ENCODE measurements at places on chromosomes 1 and 21.

DNA sequence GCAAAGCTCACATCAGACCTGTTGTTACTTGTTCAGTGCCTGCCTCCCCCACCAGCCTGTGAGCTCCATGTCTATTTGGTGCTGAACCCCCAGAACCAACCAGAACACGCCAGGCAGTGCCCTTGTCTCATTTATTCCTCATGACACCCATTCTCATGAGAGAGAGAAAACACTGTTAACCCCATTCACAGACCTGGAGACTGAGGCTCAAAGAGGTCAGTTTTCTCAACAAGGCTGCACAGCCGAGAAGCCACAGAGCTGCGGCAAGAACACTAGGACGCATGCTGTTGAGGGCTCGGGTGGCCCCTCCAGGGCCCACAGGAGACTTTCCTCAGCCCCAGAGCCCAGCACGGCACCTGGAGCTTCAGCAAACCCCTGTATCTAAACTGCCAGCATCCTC is 13.1 kb downstream of the KCNN3 start:
- DNase-seq = no peak

- no peak for DNase-seq
Measured at GRCh38 chr1:1374589-1374928, 448 bp downstream of the AURKAIP1 start.

- DNase-seq = no peak
Measured at GRCh38 chr1:203769505-203770343, 4.7 kb downstream of the LAX1 start.

DNA sequence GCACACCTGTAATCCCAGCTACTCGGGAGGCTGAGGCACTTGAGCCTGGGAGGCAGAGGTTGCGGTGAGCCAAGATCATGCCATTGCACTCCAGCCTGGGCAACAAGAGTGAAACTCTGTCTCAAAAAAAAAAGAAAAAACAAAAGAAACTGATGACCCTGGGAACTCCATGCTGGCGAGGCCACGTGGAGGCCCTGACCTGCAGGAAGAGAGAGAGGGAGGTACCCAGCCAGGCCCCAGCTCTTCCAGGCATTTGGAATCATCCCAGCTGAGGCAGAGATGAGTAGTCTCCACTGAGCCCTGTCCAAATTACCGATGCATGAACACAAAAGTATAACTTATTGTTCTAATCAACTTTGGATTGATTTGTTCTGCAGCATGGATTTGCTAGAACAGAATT is 132.0 kb upstream of the ZBTB40 start:
- no peak for DNase-seq

DNA sequence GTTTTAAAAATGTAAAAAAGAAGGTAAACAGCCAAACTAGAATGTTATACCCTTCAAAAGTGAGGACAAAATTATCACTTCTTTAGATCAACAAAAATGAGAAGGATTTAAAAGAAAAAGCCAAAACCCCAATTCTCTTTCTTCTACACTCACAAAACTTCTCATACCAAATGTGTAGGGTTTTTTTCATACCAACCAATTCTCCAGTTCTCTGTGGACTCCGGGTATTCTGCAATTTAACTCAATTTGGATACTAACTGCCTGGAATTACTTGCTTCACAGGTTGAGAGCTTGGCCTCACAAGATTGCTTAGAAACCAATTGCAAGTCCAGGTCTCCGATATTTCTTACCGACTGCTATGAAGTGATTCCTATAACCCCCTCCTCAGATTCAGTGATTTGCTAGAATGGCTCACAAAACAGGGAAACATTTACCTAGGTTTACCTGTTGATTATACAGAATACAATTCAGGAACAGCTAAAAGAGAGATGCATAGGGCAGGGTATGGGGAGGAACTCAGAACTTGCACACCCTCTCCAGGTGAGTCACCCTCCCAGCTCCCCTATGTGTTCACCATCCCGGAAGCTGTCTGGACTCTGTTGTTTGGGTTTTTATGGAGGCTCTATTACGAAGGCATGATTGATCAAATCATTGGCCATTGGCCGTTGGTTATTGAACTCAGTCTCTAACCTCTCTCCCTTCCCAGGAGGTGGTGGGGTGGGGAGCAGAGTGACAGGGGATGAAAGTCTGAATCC is 67.1 kb downstream of the CAMTA1 start:
- no peak for DNase-seq

- DNase-seq = no peak
Measured at GRCh38 chr1:21671915-21672314, 2.8 kb upstream of the RAP1GAP start.

DNA sequence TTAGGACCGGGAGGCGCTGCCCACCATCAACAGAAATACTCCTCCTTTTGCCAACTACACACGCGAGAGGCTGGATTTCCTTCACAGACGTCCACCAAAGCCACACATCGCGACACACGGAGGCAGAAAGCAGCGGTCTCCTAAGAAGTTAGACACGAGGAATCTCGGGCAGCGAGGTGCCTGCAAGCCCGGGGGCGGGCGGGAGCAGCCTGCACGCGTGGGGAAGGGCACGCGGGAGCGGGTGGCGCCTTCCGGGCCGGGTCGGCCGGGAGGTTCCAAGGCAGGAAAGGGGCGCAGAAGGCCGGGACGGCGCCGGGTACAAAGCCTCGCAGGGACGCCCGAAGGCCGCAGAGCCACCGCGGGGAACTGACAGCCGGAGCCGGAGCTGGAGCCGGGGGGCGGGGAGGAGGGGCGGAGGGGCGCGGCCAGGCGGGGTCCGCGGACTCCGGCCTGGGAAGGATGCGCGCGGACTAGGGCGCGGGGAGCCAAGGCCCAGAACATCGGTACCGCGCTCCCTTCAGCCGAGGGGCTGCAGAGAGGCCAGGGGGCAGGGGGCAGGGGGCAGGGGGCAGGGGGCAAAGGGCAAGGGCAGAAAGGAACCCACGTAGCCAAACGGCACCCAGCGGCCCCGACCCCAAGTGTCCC is 722 bp downstream of the NPHP4 start:
- DNase-seq = peak; percentile 27

- no peak for DNase-seq
Measured at GRCh38 chr1:936348-937264, 12.9 kb downstream of the SAMD11 start.

- DNase-seq = no peak
Measured at GRCh38 chr1:225909477-225909876, 14.6 kb downstream of the PYCR2 start.

DNA sequence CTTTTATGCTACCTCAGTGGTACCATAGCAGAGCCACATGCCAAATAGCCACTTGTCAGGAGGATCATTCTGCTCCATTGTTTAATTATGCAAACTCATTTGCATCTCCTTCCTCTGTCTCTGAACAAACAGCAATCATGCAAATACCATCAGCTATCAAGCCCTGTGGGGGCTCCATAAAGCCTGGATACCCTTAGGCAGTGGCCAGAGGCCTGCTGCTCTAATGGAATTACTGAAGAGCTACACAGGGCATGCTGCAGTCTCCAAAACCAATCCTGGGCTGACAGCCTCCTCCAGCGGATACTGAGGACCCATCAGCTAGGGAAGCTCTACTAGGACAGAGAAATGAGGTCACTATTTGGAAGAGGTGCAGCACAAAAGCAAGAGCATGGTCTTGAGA is 376.3 kb downstream of the KCNH1 start:
- no peak for DNase-seq

DNA sequence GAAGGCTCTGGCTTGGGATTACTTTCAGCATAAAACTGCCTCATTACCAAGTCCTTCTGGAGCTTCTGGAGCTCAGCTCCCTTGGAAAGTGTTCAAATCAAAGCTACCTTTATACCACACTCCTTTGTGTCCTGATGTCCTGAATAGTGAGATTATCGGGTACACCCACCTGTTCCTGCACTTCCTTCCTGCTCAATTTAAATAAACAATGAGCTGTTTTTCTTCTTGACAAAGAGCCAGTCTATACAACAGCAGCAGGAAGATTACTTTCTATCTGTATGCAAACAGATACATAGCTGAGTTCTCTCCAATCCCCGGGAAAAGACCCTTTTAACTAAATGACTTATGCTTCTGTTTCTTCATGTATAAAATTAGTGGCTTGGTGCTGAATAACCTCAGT is 258.0 kb upstream of the FMN2 start:
- DNase-seq = no peak

DNA sequence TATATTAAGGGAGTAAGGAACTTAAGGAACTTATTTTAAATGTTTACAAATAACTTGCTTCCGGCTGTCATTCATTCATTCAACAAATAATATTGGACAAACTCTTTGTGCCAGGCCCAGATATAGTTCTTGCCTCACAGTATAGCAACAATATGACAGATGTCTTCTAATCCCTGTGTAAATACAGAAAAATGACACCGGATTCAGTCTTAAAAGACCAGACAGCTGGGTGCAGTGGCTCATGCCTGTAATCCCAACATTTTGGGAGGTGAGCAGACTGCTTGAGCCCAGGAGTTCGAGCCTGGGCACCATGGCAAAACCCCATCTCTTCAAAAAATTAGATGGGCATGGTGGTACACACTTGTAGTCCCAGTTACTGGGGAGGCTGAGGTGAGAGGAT is 23.7 kb downstream of the EIF2B3 start:
- no peak for DNase-seq

DNA sequence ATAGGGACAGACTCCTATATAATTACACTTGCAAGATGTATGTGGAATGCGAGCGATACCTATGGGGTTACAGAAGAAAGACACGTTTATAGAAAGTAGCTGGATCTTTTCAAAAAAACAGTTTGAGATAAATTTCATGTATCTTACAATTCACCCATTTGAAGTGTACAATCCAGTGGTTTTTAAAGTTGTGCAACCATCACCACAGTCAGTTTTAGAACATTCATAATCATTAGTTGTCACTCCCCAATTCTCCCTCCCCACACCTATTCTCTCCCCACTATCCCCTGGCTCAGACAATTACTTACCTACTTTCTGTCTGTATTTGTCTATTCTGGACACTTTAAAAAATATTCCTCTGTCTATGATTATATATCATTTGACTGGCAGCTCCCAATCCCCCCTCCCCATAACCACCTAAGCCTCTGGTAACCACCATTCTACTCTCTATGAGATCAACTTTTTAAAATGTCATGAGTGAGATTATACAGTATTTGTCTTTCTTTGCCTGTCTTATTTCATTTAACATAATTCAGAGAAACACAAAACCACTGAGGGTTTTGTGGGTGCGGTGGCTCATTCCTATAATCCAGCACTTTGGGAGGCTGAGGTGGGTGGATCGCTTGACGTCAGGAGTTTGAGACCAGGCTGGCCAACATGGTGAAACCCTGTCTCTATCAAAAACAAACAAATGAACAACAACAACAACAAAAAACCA is 39.1 kb downstream of the MRPS6 start:
- no peak for DNase-seq

DNA sequence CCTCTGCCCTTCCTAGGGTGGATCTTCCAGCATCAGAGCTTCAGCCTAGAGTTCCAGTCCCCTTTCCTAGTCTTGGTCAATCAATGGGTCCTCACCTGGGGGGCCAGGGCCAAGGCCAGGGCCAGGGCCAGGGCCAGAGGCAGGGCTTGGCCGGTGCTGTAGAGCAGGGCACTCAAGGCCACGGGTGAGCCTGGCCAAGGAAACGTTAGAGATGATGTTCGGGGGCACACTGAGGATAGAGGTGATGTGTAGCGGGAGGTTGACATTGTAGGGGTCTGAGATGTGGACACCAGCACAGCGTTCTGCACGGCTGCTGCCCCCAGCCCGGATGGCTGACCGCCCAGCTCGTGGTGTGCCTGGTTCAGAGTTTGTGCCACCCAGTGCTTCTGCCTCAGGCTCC is 5.4 kb upstream of the USF1 start:
- DNase-seq = no peak

DNA sequence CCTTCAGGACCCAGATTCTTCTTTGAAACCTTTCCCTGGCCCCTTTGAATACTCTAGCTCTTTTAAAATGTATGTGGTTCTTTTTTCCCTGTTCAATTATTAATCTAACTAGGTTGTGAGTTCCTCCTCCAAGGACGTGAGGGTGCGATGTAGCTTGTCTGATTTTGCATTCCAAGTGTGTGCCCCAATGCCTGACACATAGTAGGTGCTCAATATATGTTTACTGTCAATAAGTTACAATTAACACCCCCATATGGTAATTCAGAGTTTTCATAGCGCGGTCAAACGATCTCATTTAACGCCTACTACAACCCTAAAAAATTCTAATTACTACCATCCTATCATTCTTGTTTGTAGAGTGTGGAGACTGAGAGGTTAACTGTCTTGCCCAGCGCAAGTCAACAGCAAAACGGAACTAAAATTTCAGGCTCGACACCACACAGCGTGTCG is 482 bp upstream of the MTR start:
- no peak for DNase-seq

- no peak for DNase-seq
Measured at GRCh38 chr1:14366091-14367018, 232.1 kb upstream of the KAZN start.

GRCh38 chr1:18635891-18636595 is 5.4 kb downstream of the PAX7 start:
- no peak for DNase-seq

DNA sequence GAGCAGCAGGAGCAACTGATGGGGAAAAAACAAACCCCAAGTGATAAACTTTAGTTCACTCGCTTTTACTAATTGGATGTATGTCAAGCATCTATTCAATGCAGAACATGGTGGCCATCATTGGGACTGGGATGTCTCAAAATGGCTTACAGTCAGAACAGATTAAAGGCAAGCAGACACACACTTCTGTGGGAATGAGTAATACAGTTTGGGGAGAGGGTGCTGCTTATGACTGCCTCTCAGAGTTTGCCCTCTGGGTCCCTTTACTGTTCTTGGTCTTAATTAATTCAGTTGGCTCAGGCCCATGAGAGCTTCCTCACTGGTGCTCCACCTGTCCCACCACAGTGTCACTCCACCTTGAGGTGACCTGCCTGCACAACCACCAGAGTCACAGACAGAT is 119.5 kb downstream of the TBX19 start:
- no peak for DNase-seq

- DNase-seq = no peak
Measured at GRCh38 chr1:2179283-2180013, 15.1 kb downstream of the FAAP20 start.

DNA sequence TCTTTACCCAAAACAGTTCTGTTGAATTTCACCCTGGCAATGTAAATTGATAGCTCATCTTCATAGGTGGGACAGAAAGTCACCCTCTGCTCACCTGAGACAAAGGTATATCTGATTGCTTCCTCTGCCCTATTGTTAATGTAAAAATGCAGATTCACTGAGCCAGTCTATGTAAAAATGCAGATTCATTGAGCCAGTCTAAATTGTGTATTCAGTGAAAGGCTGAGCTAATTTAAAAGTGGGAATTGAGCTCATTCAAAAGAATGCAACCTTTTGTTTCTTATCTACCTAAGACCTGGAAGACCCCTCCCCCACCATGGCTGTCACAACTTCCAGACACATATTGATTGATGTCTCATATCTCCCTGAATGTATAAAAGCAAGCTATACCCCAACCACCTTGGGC is 4.8 kb upstream of the MYSM1 start:
- DNase-seq = no peak

GRCh38 chr1:200524092-200524491 is 96.5 kb downstream of the KIF14 start:
- DNase-seq = no peak

- no peak for DNase-seq
Measured at GRCh38 chr1:211892577-211892976, 62.0 kb upstream of the LPGAT1 start.

GRCh38 chr1:226563666-226564065 is 15.1 kb downstream of the STUM start:
- DNase-seq = no peak

GRCh38 chr1:2645143-2645542 is 12.3 kb upstream of the MMEL1 start:
- DNase-seq = no peak

GRCh38 chr1:29121516-29121935 is 2.2 kb downstream of the TMEM200B start:
- DNase-seq = no peak

All from activated CD4-positive, alpha-beta T cell treated with anti-CD3 and anti-CD28 coated beads, Interleukin-2, Interleukin-4, amounts not matched to agents 100 ng/mL and 50 ng/mL, durations not matched to agents 16 hours and 8 hours (primary cell).